ENCODE measurements at places on chromosomes 3 and 15.

- peak; percentile 84 for DNase-seq
Observed at GRCh38 chr3:183447206-183448001, 19.0 kb upstream of the MCF2L2 start.

GRCh38 chr15:98785807-98786621 is 137.7 kb downstream of the IGF1R start:
- DNase-seq: no peak

DNA sequence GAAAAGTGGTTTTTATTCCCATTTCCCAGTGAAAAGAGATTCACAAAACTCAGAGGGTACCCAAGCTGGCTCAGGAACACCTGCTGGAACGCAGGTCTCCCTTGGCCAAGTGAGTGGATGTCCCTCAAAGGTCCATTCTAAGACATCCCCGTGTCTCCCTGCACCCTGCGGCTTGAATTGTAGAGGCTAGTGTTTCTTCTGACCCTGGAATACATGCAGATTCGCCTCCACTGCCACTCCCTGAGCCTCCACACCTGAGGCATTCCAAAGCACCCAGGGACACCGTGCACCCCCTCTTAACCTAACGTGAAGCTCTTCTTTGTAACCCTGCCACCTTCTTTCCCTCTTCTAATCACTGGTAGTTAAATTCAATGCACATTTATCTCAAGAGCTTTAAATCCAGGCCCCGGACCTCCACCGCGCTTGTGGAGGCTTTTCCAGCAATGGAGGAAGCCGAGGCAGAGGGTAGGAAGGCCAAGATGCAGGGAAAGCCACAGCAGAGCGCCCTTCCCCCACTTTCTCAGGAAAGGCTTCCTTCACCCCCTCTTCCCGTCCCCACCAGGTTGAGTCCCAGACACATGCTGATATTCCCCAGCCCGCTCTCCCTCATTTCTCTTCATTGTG is 590 bp upstream of the ITGA11 start:
- no peak for DNase-seq

GRCh38 chr3:50242851-50243542 is 7.0 kb downstream of the GNAI2 start:
- DNase-seq: peak; percentile 46

- peak; percentile 5 for DNase-seq
Observed at GRCh38 chr3:45381168-45381852, 7.1 kb upstream of the LARS2 start.

GRCh38 chr15:22888120-22888859 is 49.8 kb downstream of the NIPA2 start:
- no peak for DNase-seq

DNA sequence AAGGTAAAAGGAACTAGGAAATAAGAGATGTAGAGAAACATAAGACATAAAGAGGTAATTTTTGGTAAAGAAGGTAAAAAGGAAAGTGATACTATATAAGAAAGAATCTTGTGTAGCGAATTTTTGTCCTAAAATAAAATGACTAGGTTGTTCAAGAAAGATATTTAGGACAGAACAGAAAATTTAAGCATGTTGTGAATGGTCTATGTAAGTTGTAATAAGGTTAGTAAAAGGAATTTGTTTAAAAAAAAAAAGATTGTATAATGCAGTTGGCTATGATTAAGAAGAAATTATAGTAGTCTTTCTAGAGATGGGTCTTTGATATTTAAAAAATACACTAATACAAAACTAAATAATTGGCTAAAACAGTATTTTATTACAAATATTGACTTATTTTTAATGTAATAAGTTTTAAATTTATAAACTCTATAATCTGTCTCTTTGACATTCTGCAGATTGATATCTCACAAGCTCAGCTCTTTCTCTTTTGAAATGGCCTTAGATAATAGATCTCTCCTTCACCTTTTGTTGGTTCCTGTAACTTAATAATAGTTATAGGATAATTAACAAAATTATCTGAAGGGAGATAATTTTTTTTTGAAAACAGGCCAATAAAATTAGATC is 3.7 kb upstream of the SLC41A3 start:
- DNase-seq: no peak

- DNase-seq: no peak
Observed at GRCh38 chr3:194779729-194780224, 94.1 kb downstream of the FAM43A start.

DNA sequence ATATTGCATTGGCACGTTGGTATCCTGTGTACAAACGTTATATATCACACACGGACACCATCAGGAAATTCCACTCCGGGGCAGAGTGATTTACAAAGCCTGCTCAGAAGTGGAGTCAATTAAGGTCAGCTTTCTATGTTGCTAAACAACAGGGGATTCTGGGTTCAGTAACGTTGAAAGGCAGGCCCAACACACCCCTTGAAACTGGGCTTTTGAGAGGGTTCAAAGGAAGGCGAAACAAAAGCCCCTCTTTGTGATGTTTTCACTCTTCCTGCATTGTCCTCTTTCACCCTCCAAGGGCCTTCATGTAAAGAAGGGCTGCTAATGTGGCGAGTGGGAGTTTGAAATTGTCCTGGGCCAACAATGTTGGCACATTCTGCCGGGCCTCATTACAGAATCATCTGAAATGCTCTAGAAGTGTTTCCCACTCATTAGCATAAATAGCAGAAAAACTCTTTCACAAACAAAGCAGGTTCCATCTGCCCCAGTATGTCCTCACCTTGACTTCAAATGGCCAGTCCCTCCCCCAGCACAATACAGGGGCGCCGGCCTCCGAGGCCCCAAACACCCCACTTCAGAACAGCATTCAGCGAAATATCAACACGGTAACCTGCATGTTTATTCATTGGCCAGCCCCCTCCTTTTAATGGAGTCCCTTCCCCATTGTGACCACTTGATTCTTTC is 76.4 kb downstream of the HES1 start:
- DNase-seq: no peak

GRCh38 chr15:66178531-66178910 is 75.0 kb downstream of the MEGF11 start:
- DNase-seq: no peak

DNA sequence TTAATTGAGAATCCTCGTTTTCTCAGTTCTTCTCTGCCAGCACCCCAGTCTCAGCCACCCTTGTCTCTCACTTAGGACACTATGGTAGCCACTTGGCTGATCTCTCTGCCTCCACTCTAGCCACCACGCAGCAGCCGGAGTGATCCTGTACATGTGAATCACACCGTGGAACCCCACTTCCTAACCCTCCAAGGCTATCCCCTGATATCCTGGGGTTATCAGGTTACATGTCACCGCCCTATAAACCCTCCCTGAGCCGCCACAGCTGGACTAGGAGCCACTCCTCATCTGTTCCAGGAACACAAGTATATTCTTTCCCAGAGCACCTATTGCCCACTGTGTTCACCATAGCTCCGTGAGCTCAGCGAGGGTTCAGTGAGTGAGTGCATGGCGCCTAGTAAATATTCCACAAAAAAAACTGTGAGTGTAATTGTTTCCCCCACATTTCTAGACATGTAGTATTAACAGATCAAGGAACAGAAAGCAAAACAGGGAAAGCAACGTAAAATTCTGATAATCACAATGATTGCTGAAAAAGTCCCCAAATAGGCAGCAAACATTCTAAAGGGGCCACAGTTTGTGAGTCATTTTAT is 661 bp upstream of the PARP14 start:
- no peak for DNase-seq

GRCh38 chr3:136070334-136070733 is 104.8 kb downstream of the PPP2R3A start:
- DNase-seq: no peak

DNA sequence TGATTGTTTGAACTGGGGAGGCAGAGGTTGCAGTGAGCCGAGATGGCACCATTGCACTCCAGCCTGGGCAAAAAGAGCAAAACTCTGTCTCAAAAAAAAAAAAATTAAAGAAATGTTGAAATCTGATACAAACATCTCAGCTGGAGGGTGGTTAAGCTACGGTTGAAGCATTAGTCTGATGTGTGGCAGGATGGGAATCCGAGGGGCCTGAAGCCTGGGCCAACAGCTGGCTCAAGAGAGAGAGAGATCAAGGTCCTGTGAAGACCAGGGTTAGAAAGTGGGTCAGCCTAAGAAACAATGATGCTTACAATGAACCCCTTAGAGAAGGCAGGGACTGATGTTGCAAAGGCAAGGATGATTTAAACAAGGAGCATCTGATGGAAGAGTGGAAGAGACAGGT is 69.8 kb downstream of the CD200R1L start:
- no peak for DNase-seq

DNA sequence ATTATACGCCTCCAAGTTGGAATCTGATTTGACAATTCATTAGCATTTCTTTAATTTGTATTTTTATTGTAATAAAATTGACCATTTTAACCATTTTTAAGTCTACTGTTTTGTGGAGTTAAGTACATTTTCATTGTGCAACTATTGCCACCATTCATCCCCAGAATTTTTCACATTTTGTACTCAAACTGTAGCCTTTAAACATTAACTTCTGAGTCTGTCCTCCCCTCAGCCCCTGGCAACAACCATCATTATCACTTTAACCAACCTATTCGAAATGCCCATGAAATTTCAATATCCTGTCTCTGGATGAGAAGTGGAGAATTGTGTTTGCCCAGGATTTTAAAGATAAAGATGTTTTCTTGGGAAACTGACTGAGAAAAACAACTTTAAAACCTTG is 27.7 kb downstream of the IL1RAP start:
- DNase-seq: no peak

DNA sequence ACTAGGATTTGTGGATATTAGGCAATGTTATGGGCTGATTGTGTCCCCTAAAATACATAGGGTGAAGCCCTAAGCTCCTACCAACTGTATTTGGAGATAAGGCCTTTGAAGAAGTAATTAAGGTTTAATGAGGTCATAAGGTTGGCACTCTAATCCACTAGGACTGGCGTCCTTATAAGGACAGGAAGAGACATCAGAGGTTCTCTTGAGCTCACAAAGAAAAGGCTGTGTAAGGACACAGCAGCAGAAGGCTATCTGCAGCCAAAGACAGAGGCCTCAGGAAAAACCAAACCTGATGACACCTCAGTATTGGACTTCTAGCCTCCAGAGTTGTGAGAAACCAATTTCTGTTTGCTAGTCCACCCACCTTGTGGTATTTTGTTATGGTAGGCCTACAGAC is 416.7 kb downstream of the ZBTB20 start:
- no peak for DNase-seq

DNA sequence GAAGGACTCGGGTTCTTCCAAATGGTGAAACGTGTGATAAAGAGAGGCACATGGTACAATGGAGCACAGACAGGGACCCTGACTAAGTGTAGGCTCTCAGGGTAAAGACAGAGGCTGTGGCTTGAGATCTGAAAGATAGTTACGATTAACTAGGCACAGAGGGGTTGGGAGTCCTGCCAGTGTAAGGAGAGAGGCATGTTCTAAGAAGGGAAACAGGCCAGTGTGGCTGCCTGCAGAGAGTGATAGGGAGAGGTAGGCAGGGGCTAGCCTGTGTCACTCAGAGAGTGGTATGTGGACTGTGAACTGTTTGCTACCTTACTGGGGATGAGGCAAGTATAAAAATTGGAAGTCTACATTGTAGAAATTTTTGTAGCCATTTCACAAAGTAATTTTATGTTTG is 109.5 kb downstream of the PEX5L start:
- DNase-seq: no peak

GRCh38 chr3:149895339-149895738 is 75.4 kb downstream of the PFN2 start:
- no peak for DNase-seq

GRCh38 chr15:36940636-36941260 is 159.6 kb downstream of the MEIS2 start:
- DNase-seq: no peak

DNA sequence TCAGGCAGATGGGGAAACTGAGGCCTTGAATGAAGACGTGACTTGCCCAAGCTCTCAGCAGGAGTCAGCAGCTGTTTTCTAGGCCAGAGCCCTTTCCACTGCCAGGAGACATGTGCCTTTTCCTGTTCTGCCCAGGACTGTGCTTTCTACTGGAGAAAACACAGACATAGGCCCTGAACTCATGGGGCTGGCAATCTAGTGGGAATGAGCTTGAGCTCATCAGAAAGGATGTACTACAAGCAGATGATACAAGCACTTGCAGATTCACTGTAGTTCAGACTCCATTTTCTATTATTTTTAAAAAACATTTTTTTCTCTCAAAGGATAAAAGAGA is 14.4 kb downstream of the MASP1 start:
- DNase-seq: no peak

- no peak for DNase-seq
Observed at GRCh38 chr3:15492847-15493360, 28.6 kb downstream of the COLQ start.

GRCh38 chr3:52373676-52374075 is 57.6 kb downstream of the DNAH1 start:
- no peak for DNase-seq

Data from NAMALWA (cell line).